ENCODE measurements at places on chromosomes 12 and 14.

DNA sequence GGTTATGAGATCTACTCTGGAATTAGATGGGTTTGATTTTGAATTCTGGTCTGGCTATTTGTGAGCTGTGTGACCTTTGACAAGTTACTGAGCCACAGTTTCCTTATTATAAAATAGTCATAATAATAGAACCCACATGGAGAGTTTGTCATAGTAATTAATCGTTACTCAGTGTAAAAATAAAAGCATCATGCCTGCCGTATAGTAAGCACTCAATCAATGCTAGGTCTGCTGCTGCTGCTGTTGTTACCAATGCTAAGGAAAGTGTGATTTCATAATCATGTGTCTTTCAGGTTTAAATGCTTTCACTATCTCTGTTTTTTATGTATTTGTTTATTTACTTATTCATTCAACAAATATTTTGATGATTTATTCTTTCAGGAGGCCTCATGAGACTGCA lies 539.9 kb upstream of the SEL1L start:
- DNase-seq: no peak

- DNase-seq: no peak
These were observed 96.2 kb downstream of the PLBD1 start for GRCh38 chr12:14471497-14471896.

GRCh38 chr14:32167907-32168306 lies 33.9 kb upstream of the RNU6-7 start:
- no peak for DNase-seq

DNA sequence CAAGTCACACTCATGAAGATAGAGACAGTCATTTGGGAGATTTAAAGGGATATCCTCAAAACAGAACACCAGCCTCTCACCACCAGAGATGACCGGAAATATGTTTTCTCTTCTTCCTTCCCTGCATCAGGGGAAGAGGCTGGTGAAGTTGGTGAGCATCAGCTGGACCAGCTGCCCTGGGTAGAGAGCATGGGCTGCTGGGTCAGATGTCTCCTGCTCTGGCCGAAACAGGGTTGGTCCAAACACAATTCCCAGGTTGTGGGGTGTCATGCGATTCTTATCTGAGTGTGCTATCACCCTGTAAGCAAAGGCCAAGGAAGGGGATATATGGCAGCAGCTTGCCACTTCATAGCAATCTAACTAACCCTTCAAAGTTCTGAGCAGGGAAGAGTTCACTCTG lies 7.3 kb downstream of the ARHGAP9 start:
- no peak for DNase-seq

GRCh38 chr12:109949089-109949488 lies 47.1 kb downstream of the GIT2 start:
- no peak for DNase-seq

DNA sequence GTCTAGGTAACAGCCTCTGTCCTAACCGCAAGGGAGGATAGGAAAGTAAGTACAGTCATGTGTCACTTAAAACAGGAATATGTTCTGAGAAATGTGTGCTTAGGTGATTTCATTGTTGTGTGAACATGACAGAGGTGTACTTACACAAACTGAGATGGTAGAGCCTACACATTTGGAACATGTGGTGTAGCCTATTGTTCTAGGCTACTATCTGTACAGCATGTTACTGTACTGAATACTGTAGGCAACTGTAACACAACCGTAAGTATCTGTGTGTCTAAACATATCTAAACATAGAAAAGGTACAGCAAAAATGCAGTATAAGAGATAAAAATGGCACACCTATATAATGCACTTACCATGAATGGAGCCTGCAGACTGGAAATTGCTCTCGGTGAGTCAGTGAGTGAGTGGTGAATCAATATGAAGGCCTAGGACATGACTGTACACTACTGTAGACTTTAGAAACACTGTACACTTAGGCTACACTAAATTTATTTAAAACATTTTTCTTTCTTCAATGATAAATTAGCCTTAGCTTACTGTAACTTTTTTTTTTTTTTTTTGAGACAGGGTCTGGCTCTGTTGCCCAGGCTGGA lies 13.2 kb upstream of the MDM2 start:
- no peak for DNase-seq

DNA sequence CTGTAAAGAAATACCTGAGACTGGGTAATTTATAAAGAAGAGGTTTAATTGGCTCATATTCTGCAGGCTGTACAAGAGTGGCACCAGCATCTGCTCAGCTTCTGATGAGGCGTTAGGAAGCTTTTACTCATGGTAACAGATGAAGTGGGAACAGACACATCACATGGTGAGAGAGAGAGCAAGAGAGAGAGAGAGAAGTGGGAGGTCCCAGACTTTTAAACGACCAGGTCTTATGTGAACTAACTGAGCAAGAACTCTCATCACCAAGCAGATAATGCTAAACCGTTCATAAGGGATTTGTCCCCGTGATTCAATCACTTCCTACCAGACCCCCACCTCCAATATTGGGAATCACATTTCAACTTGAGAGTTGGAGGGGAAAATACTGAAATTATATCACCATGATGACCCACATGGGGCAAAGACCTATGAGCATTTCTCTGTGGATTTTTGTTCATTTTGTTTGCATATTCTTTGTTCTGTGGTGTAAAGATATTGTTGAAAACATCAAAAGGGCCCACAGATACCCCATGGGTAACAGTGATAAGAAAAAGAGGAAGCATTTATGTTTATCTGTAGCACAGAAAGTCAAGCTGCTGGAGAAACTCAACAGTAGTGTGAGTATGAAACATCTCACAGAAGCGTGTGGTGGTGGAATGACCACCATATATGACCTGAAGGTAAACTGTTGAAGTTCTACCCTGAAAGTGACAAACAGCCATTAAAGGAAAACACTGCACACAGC lies 135.2 kb upstream of the PDE3A start:
- no peak for DNase-seq

DNA sequence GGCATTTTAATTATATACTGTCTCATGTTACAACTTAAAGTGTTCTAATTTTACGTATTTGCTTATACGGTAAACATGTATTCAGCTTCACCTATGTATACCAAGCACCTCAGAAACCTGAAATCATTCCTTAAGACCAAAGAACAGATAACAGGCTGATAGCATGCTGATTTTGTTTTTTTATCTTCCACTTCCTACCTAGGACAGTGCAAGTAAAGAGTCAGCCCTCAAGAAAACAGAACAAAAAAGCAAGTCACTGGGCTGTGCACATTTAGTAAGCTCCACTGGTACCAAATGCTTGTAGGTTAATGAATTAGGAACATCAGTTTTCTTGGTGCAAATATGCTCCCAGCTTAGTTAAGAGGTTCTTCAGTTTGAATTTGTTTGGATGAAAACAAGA lies 611.3 kb downstream of the VRK1 start:
- DNase-seq: no peak

DNA sequence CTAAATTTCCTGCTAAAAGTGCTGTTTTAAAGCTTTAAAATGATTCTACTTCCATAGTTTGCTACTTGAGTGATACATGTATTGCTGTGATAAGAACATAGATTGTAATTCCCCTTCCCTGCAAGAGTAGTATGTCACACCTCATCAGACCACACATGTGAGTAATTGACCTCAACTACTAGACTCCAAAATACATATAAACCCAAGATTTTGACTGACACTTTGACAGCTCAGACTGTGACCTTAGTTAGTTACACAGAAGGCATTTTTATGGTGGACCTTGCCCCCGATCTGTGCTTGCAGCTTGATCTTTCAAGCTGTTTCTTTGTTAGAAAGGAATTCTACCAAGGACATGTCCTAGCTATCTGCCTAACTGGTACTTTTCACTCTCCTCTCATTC lies 18.6 kb downstream of the APOBEC1 start:
- no peak for DNase-seq

Data from esophagus squamous epithelium (tissue), 5 donors.